ENCODE measurements at places on chromosomes 1 and 21.

DNA sequence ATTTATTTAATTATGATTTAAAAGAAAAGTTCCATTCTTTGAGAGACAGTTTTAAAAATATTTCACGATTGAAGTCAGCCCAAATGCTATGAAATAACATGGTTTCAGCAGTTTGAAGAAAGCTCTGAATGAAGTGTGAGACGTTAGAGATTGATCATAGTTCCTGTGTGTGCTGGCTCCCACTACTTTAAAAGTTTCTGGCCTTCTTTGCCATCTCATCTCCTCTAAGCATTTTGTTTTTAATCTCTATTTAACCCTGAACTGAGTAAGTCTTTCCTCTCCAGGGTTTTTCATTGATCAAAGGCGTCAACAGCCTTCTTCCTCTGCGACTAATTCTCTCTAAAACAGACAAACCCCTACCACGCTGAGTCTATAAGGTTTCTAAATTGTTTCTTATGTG lies 225.3 kb upstream of the B3GALT2 start:
- peak; percentile 27 for DNase-seq

DNA sequence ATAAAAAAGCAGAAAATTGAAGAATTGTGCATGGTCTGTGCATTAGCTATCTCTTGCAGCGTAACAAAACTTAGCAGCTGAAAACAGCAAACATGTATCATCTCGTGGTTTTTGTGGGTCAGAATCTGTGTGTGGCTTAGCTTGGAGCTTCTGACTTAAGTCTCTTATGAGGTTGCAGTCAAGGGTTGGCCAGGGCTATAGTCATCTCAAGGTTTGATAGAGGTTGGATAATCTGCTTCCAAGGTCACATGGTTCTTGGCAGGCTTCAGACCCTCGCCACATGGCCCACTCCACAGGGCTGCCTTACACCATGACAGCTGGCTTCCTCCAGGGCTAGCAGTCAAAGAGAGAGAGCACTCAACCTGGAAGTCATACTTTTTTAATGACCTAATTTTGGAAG lies 35.9 kb downstream of the CNST start:
- DNase-seq, result no peak

DNA sequence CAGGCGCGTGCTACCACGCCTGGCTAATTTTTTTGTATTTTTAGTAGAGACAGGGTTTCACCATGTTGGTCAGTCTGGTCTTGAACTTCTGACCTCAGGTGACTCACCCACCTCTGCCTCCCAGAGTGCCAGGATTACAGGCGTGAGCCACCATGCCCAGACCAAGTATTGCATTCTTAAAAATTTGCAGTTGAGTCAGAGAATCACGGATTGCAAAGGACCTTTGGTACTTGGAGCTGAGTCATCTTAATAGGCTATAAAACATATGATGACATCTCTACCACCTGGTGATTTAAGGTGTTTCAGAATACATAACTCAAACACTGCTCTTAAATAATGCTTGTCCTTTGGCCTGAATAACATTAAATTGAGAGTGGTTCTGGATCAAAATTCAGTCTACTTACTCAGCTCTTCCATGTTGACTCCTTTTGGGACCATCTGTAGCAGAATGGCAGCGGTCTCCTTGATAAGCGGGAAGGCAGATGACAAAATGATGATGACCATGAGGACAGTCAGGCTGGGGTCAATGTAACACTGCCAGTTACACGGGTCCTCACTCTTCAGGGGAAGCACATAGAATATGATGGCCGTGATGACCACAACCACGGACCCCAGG lies 10.4 kb downstream of the SLC30A10 start:
- no peak for DNase-seq

GRCh38 chr1:1900883-1901640 lies 10.2 kb upstream of the GNB1 start:
- DNase-seq, result no peak

DNA sequence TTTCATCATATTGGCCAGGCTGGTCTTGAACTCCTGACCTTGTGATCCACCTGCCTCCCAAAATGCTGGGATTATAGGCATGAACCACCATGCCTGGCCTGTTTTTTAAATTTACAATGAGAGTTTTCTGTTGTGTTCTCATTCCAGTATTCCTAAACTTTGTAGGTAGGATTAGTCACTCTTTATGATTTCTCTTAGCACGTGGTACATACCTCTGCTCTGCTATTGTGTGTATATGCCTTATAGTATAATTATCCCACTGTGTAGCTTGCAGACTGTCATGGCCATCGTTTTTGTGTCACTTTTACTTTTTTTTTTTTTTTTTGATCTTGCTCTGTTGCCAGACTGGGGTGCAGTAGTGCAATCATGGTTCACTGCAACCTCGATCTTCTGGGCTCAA lies 14.5 kb downstream of the PATJ start:
- no peak for DNase-seq

GRCh38 chr1:226125831-226126230 lies 60.7 kb downstream of the ACBD3 start:
- no peak for DNase-seq

DNA sequence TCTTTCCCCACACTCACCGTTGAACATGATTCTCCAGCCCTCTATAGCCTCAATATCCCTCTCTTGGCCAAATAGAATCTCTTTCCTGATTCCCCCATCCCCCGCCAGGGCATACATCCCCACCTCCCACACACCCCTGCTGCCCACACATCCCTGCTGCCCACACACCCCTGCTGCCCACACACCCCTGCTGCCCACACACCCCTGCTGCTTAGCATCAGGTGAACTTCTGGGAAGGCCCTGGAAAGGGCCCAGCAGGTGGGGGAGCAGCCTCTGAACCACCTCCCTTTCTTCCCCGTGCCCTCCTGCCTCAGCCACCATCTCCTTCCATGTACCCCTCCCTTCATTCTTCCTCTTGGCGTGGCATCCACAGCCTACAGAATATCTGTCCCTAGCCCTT lies 15.9 kb upstream of the IFNLR1 start:
- no peak for DNase-seq

- no peak for DNase-seq
Measured at GRCh38 chr1:3956527-3957170, 56.6 kb upstream of the C1orf174 start.
